ENCODE measurements at places on chromosomes 5 and 9.

DNA sequence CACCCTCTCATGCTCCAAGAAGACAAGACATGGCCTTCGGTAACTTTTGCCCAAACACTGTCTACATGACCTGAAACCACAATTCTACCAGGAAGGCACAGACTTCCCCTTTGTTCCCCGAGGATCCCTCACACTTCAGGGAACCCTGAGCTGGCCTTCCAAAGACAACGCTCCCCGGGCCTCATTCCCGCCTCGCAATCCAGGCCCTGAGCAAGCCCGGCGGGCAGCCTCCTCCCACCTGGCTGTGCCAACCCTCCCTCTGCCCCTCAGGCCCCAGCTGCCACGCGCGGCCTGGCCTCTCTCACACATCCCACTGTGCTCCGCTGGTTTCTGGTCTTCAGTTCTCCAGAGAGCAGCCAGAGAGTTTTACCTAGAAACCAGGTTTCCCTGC, 7.3 kb downstream of the QSOX2 start:
- no peak for DNase-seq

DNA sequence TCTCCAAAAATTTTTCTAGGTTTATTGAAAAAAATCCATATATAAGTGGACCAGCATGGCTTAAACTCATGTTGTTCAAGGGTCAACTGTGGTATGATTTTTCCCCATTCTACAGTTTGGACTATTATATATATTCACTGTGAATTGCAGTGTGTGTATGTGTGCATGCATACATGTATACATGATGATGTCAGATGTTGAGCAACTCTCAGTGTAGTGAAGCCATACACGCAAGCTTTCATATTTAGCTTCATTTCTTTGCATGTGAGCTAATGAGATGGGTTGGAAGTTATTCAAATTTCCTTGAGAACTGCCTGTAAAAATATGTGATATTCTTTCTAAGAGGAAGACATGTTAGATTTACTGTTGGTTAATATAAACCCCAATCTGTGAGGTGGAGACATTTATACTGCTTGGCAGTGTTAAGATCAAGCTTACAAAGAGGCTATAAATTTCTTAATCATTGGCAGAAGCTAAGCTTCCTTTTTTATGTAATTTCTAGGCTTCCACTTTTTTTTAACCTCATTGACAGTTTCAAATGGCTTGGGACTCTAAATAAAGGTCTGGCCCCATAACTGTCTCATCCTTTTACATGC, 134.8 kb downstream of the GABRG2 start:
- DNase-seq = no peak

DNA sequence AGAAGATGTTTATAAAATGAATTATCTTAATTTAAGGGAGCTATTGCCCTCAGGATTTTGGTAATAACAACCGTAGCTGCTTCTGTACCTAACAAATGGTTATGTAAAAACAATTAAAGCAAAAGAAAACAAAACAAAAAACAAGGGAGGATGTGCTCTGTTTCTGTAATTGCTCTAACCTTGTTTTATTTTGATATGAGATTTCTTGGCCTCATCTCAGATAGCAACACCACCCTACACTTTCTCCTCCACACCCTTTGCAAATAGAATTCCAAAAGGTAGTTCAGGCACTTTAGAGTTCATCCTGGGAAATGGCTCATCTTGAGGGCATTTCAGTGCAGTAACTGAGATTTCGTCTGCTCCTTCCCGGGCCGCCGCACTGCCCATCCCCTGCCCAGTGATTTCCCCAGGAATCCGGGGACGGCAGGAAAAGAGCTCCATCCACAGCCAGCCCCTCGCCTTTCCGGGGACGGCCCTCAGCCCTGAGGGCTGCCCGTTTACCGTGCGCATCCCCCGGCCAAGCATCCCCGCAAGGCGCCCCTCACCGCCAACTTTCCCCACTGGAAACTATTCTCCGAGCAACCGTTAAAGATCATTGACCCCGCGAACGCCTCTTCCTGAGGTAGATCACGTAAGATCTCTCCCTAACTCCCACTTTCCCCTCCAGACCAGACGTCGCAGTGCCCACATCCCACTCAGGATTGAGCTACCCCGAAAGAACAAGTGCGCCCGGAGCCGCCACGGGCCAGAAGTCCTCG, 1.2 kb downstream of the FNBP1 start:
- DNase-seq = no peak

- no peak for DNase-seq
These were observed 85.9 kb upstream of the HTR4 start for GRCh38 chr5:148740079-148740858.

GRCh38 chr9:132591244-132591643, 8.8 kb downstream of the BARHL1 start:
- DNase-seq = no peak

DNA sequence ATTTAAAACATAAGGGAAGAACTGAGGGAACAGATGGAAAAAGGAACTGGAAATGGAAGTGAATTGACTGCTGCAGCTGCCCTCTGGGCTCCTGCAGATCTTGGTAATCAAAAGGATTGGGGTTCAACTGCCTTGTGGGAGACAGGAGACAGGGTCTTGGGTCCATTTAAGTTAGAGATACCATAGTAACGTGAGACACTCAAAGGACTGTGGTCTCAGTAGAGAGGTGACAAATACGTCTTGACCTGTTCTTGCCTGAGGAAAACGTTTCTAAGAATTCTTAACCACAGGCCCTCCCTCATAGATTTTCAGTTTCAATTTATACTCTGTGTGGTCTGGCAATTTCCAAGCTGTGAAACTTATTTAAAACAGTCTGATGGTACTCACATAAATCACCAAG, 100.8 kb upstream of the DHFR start:
- DNase-seq = no peak

- DNase-seq = no peak
These were observed 234.5 kb downstream of the PCSK1 start for GRCh38 chr5:96198356-96199058.

DNA sequence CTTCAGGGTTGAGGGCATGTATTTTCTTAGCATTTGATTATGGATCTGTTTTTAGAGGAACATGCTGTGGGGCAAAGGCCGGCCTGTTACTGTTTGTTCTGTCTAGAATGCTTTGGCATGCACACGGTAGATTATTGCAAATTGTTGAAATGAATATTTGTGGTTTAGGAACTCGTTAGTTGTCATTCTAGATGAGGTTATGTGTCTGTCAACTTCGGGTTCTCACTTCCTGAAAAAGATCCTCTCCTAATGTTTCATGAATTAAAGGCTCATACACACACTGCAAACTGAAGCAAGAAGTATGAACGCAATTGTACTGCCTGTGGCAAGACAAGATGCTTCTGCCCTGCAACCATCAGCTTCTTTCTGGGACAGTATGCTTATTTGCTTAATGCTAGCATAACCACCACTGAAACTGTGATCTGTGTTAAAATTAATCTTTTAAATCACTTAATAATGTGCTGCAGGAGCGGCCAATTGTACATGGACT, 99.6 kb downstream of the BASP1 start:
- no peak for DNase-seq

- DNase-seq = no peak
These were observed 31.5 kb upstream of the SPRY4 start for GRCh38 chr5:142356349-142356715.

GRCh38 chr9:94649100-94649819, 9.9 kb upstream of the FBP1 start:
- no peak for DNase-seq

DNA sequence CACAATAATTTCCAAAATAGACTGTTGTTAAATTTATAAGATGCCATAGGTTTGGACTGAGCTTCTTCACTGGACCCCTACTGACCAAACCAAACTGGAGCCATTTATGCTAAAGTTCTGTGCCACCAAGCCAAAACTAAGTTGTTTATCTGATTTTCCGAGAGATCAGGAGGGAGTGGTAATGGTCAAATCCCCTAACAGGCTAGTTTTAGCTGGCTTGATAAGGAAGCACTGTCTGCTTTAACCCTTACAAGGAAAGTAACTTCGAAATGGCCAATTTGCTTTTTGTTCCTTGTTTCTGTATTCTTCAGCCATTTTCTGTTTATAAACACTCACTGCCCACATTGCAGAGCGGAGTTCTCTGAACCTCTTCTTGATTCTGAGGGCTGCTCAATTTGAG, 246.8 kb upstream of the TUT7 start:
- no peak for DNase-seq

- DNase-seq = no peak
These were observed 2.5 kb upstream of the RHOBTB3 start for GRCh38 chr5:95728494-95729114.

DNA sequence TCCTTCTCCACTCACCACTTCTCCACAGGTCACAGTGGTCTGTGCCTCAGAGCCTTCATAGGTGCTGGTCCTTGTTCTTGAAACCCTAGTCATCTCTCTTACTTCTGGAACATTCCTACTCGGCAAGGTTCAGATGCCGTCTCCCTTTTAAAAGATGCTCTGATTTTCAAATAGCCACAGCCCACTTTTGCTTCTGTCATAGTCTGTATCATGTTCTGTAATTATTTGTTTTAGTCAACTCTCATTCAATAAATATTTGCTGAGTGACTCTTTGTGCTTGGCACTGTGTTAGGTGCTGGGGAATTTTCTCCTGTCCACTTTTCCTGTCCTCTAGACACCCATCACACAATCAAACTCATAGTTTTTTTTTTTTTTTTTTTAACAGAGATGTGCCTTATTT, 181.3 kb upstream of the IL12B start:
- no peak for DNase-seq

- no peak for DNase-seq
These were observed 73.2 kb upstream of the EPB41L4A start for GRCh38 chr5:112492291-112492690.

GRCh38 chr9:74499770-74500583, 2.8 kb downstream of the RORB start:
- DNase-seq = no peak

DNA sequence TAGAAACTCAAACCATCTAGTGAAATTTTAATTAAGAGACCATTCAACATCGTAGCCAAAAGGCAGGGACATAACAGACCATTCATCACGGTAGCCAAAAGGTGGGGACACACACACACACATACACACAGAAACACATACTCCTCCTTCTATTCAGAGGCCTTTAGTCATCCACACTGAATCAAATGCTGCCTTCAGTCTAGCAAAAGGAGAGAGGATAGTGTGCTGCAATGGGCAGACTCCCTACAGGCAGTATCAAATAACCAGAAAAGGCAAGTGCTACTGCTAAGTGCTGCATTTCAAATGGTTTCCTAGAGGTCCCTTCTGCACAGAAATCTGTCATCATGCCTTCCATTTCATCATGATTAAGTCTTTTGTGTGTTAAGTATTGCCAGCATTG, 303.9 kb downstream of the TRIM32 start:
- DNase-seq = no peak

- no peak for DNase-seq
These were observed 153.7 kb upstream of the EGFLAM start for GRCh38 chr5:38104497-38105230.

GRCh38 chr5:44885903-44886302, 77.2 kb downstream of the MRPS30 start:
- no peak for DNase-seq

- DNase-seq = no peak
These were observed 52.7 kb upstream of the TESK1 start for GRCh38 chr9:35552376-35552775.

GRCh38 chr5:149466457-149466972, 84.7 kb downstream of the CSNK1A1 start:
- DNase-seq = no peak

DNA sequence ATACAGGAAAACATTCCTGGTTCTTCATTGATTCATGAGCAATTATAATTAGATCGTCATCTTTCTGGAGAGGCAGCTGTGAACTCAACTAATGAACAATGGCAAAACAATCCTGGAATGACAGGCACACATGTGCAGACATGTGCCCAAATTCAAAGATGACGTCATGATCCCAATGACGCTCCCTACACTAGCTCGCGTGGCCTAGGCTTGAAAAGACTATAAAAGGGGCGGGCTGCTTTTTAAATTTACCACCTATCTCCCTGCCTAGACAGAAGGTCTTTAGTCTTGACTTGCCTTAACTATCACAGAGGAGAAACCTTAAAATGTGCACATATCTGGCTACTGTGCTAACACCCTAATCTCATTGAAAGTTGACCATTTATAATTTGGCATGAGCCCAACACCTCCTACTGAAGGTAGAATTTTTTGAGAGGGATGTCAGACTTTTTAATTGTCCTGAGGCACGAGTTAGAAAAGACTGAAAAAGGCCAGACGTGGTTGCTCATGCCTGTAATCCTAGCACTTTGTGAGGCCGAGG, 88.2 kb downstream of the PRRT1B start:
- DNase-seq = no peak

- no peak for DNase-seq
These were observed 76.6 kb downstream of the RAPGEF1 start for GRCh38 chr9:131663288-131663687.

DNA sequence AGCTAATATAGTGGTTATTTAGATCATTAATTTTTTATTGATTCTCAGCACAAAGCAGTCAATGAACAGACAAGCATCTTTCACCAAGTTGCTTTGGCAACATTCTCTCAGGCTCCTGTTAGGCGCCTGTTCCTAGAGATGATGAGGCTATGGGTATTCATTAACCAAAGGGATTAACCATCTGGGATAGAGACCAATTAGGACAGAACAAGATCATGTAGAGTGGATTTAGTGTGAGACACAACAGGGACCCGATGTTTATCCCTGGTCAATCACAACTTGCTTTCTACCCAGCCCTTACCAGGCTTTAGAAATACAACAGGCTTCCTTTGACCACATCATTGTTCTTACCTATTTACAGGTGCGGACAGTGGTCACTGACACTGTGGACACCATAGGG, 82.2 kb downstream of the PJA2 start:
- DNase-seq = no peak

Data from cortex of kidney (tissue), 1 donor.